NT2/D1 (cell line): ENCODE measurements at places on chromosomes 7 and 10.
A peak's percentile ranks its signal among the peaks of the same experiment; 100 is the strongest.

GRCh38 chr7:94298943-94299342 lies 95.8 kb upstream of the COL1A2 start:
- no peak for DNase-seq

DNA sequence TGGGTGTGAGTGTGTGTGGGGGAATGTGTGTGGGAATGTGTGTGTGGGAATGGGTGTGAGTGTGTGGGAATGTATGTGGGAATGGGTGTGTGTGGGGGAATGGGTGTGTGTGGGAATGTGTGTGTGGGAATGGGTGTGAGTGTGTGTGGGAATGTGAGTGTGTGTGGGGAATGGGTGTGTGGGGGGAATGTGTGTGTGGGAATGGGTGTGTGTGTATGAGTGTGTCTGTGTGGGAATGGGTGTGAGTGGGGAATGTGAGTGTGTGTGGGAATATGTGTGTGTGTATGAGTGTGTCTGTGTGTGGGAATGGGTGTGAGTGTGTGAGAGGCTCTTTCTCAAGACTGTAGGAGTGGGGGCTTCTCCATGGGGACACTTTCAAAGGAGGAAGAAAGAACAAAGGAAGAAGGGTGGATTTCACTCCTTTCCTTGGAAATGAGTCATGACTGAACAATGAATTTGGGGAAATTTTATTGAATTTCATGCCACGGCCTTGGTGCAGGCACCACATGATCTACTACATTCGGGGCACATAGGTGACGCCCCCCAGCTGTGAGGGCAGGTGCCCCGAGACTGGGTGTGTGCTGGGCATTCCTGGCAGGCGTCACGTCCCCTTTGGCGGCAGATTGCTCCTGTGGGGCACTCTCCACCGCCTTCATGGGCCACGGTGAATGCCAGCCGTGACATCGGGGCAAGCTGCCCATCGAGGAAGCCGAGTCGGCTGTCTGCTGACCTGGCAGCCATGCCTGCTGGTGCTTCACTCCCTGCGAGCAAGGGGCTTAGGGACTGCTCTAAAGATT lies 88.8 kb upstream of the INSIG1 start:
- no peak for DNase-seq

- DNase-seq: no peak
Measured at GRCh38 chr10:118522791-118523498, 72.5 kb downstream of the PRLHR start.

DNA sequence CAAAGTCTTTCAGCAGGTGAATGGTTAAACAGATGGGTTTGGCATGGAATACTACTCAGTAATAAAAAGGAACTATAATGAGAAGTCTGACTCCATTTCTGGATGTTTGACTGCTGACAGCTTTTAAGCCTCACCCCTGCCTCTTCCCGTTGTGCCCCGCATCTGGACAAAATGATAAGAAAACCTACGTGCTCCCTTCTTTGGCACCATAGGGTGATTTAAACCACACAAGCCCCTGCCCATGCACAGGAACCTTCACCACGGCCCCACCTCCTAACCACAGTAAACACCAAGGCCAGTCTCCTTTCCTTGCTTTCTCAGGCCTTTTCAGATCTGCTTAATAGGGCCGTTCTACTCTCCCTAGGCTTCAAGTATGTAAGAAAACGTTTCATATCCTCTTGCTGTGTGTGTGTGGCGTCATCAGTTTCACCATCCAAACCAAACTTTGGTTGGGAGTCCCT lies 47.1 kb upstream of the UBN2 start:
- no peak for DNase-seq

- DNase-seq: no peak
Measured at GRCh38 chr10:88744002-88744401, 15.8 kb upstream of the LIPN start.

DNA sequence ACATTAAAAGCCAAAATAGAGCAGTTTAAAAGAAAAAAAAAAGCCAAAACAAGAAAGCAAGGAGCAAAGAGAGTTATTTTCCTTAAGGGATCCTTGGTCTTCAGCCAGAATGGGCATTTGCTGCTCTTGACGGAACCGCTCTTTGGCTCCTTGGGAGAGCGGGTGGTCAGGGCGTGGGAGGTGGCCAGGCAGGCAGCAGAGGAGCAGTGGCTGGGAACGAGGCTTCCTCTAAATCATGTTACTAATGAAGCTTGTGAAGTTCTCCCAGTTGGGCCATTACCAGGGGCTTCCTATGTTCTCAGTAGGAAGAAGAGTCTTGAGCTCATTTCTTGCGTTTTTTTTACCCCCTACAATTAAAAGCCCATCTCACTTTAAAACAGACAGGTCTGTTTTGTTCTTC lies 116.6 kb downstream of the DOCK1 start:
- no peak for DNase-seq

- no peak for DNase-seq
Measured at GRCh38 chr7:55366461-55367070, 1.4 kb downstream of the LANCL2 start.

- DNase-seq: no peak
Measured at GRCh38 chr7:42700406-42701327, 211.2 kb downstream of the C7orf25 start.

DNA sequence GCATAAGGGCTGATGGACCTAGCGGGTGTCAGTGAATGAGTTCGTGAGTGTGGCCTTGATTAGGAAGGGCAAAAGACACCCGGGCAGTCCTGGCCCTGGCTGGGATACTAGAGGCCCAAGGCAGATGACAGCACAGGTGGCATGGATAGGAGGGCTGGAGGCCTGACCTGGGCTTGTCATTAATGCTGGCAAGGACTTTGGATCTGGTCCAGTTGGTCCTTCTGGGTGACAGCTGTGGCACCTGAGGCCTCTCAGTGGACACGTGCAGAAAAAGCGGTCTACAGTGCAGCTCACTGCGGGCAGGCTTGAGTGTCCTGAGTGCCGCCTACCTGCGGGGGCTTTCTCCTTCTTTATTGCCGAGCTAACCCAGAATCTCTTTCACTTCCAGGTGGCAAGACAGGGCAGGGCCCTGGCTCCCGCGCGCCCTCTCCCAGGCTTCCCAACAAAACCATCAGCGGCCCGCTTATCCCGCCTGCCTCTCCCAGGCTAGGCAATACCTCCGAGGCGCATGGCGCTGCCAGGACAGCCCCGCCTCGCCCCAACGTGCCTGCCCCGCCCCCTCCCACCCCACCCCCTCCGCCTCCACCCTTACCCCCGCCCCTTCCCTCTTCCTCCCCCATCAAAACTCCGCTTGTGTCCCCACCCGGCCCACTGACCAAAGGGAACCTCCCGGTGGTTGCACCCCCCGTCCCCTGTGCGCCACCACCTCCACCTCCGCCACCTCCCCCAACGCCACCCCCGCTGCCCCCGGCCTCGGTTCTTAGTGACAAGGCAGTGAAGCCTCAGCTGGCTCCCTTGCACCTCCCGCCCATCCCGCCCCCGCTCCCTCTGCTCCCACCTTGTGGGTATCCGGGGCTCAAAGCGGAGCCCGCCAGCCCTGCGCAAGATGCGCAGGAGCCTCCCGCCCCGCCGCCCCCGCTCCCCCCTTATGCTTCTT lies 77.4 kb downstream of the WIPF3 start:
- peak; percentile 20 for DNase-seq

- no peak for DNase-seq
Measured at GRCh38 chr7:67361150-67361549, 364.5 kb downstream of the TYW1 start.

DNA sequence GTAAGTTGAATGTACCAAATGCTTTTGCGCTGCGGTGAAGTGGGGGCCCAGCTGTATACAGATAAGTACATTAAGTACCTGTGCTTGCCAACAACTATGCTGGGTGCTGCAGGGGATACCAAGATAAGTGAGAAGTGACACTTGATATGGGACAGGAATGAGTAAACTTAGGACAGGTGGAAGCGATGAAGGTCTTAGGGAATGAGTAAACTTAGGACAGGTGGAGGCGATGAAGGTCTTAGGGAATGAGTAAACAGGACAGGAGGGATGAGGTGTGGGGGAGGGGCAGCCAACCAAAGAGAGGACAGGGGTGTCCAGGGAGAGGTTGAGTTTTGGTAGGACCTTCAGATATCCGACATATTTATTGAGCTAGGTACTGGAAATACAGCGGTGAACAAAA lies 1.4 kb downstream of the MDH2 start:
- no peak for DNase-seq

DNA sequence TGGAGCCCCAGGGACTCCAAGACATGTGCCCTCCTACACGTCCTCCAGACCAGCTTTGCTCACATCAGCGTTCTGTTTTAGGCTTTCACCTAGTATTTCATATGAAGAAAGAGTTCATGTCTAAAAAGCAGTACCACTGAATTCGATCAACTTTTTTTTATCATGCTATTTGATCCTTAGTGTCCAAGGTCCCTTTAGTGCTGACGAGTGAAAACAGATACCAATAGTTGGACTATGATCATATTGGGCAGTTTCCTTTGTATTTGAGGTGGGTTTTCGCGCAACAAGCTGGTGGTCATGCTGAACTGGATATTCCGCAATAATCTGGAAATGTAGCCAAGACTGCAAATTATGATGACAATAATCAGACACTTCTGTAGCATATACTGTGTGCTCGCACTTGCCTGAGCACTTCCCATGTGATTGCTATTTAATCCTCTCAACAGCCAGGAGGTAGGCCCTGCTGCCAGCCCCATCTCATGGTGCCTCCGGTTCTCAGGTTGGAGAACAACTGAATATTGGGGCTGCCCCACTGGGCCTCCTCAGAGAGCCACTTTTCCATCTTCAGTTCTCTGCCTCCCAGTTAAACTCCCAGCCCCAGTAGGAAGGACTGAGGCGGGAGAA lies 65.9 kb downstream of the RBM20 start:
- DNase-seq: no peak

DNA sequence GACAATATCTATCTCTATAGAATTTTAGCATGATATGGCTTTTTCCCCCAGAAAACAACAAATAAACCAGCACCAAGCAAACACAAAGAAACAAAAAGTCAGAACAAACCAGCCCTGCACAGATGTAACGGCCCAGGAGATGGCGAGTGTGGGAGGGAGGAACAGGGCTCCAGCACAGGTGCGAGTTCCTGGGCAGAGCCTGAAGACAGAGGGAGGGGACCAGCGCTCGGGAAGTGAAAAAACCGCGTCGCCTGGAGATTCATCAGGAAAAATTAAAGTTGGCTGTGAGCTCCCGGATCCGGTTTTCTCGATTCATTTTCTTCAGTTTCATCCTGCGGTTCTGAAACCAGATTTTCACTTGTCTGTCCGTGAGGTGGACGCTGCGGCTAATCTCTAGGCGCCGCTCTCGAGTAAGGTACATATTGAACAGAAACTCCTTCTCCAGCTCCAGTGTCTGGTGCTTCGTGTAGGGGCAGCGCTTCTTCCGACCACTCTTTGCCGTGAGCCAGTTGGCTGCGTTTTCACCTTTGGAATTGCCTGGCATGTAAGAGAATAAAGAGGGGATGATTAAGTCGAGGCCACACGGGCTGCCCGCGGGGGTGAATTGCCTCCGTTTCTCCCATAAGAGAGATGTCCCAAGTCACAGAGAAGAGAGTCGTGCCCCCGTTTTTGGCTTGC lies 2.3 kb downstream of the HOXA10 start:
- no peak for DNase-seq

- no peak for DNase-seq
Measured at GRCh38 chr10:69684020-69684980, 54.3 kb downstream of the FAM241B start.

- no peak for DNase-seq
Measured at GRCh38 chr10:11448545-11449244, 162.8 kb downstream of the USP6NL start.

- DNase-seq: no peak
Measured at GRCh38 chr7:114047889-114048288, 129.1 kb upstream of the PPP1R3A start.

DNA sequence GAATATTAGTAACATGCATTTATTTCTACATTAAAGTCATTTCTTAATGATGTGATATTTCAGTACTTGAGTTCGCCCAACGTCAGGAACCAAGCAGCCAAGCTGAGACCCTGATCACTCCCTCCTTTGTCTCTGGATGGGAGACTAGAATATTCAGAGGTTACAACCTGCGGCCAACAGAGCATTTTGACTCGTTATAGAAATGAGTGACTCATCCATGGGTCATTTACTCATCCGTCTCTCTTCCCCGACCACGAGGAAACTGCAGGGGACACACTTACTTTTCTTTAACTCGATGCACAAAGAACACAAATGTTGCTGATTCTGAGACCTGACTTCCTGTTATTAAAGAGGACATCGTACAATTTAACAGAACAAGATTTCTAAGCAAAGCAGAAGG lies 343.3 kb downstream of the FRMD4A start:
- no peak for DNase-seq

DNA sequence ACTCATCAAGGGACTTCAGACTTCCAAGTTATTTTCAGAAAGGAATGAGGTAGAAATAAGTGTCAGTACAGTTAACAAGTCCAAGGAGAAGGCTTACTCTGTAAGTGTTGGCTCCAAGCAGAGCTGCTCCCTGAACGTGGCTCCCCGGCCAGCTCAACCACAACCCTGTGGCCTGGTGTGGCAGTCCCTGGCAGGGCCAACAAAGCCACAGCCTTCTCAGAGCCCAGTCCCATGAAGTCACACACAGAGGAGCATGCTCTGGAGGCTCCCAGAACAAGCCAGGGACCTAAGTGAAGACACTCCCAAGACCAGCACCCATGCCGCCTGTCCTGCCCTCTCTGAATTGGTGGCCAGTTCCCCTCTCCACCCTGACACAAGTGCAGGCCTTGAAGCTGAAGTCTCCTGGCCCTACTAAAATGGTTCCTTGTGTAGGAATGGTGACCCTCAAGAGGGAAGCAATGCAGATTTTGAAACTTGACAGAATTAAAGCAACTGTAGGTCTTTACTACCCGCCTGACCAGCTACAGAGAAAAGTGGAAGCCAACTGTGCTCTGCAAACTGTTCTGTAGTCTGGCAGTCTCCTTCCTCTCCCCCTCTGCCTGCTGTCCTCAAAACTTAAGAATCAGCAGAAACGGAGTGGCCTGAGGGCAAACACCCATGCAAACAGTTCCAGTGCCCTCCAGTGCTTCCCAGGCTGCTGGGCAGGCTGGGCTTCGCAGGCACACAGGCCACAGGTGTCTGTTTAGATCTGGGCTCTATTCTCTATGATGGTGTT lies 51.1 kb downstream of the NOD1 start:
- DNase-seq: no peak

DNA sequence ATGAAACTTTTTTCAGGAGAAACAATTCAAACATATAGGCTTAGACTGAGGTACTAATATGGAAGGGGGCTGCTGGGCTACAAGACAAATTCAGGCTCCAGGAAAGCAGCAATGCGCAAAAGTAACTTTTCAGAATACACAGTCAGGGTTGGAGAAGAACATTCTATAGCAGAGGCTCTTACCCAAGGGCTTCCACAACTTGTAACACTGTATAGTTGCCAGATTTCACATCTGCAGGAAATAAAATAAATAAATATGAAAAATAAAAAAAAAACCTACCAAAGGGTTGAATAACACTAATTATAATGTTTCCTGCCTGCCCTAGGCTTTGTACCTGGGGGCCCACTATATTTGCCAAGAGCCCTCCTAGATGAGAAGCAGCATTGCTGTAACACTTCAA lies 14.3 kb downstream of the MMS19 start:
- DNase-seq: no peak
